ENCODE measurements at places on chromosomes 5 and 9. TPM values are rescaled to one million over a fixed set of nuclear protein-coding genes. Genes with fewer than 3 reads are reported as not detected.

DNA sequence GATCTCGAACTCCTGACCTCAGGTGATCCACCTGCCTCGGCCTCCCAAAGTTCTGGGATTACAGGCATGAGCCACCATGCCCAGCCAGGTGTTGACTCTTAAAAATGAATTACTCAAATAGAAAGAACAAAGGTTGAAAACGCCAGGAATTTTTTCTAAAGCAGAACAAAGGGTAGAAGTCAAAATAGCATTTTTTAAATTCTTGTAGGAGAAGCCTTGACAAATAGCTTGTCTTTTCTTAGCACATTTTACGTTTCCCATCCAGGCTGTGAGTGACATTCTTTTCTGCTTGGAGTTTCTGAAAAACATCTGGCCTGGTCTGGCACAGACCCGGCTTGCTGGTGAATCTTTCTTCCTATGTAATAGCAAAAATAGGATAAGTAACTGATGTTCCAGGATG lies 169.4 kb upstream of the ZNF462 start:
- DNase-seq, result no peak

DNA sequence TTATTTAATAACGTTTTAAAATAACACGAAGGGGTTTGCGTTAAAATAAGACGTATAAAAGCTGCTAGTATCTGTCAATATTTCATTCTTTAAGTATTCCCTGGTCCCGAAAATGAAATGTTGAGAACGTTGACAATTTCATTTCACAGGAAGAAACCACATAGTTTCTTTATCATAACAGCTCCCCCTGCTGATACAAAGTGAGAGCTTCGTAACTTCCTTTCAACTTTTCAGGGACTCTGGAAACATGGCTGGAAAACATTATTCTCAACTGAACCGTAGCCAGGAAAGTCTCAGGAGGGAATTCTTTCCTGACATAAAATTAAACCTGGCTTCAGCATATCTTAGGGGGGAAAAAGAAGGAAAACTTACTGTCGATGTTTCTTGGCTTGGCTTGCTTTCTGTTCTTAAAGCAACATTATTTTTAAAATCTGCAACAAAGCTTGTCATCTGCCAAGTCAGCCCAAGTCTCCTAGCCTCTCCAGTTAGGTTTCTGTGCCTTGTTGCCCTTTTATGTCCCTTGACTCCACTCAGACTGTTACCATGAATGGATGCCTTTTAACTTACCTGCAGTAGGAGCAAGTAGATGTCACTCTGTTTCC lies 122.9 kb upstream of the DAB2 start:
- no peak for DNase-seq

- peak; percentile 82 for DNase-seq
Observed at GRCh38 chr9:137029058-137029936, 1.3 kb upstream of the ABCA2 start.

DNA sequence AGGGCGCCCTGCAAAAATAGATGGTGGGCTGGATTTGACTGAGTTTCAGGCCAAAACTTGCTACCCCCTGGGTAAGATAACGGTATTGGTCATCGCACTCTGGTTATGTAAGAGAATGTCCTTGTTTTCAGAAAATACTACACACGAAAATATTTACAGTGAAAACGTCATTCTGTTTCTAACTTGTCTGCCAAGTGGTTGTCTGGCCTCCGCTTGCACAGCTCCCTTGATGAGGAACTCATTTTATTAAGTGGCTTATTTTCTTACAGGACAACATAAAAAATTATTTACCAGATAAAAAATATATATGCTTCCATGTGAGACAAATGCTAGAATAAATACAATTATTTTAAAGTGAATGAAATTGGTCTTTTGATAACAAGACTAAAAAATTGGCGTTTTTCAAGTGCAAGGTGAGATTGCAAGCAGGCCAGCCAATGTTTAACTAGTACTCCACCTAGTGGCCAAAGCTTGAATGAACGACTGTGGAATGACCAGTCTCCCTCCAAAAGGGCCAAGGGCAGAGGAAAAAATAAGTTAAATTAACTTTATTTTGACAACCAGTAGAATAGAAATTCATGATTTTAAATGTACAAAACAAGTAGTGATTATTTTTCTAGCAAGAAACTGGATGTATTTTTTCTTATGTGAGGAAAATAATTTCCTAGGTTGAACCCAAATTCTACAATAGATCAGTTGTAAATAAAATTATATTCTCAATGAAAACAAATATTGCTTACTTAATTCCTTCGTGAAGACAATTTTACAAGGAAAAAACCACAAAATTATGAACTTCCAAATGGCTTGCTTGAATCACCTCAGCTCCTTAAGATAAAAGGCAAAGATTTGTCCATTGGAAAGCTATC lies 93.2 kb downstream of the ZFAND5 start:
- DNase-seq, result no peak

- no peak for DNase-seq
Observed at GRCh38 chr5:82336226-82336958, 58.2 kb upstream of the RPS23 start.

GRCh38 chr9:2174911-2175310 lies 159.8 kb downstream of the SMARCA2 start:
- DNase-seq, result no peak

Gene TNFSF8
- 2.6 TPM for total RNA-seq

All from upper lobe of left lung (tissue), 6 donors.